Activated CD4-positive, alpha-beta T cell treated with anti-CD3 and anti-CD28 coated beads, Interleukin-2, amount 50 U/mL, for 4 hours (primary cell): ENCODE measurements at places on chromosomes 3 and 15.

DNA sequence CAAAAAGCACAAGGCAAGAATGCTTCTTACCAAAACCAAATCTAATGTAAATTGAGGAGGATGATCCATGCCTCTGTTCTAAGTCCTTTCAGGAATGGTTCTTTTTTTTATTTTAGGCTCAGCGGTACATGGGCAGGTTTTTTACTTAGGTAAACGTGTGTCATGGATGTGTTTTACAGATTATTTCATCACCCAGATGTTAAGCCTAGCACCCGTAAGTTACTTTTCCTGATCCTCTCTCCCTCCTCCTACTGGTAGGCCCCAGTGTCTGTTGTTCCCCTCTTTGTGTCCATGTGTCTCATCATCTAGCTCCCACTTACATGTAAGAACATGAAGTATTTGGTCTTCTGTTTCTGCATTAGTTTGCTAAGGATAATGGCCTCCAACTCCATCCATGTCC is 289.2 kb upstream of the THBS1 start:
- no peak for DNase-seq

- DNase-seq = no peak
These were observed 93.6 kb downstream of the CDIN1 start for GRCh38 chr15:36673039-36673438.

DNA sequence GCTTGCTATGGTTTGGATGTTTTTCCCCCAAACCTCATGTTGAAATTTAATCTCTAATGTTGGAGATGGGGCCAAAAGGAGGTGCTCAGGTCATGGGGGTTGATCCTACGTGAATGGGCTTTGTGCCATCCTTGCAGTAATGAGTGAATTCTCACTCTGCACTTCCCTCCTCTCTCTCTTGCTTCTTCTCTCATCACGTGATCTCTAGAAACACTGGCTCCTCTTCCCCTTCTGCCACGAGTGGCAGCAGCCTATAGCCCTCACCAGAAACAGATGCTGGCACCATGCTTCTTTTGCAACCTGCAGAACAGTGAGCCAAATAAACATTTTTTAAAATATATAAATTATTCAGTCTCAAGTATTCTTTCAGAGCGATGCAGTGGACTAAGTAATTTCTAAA is 13.3 kb upstream of the PLSCR1 start:
- no peak for DNase-seq

GRCh38 chr3:38834110-38834509 is 18.1 kb upstream of the SCN10A start:
- DNase-seq = no peak

- no peak for DNase-seq
These were observed 19.7 kb upstream of the ANO10 start for GRCh38 chr3:43641306-43642114.

- no peak for DNase-seq
These were observed 185.9 kb upstream of the ONECUT1 start for GRCh38 chr15:52975941-52976449.

GRCh38 chr3:61704807-61705206 is 143.4 kb downstream of the PTPRG start:
- DNase-seq = no peak

DNA sequence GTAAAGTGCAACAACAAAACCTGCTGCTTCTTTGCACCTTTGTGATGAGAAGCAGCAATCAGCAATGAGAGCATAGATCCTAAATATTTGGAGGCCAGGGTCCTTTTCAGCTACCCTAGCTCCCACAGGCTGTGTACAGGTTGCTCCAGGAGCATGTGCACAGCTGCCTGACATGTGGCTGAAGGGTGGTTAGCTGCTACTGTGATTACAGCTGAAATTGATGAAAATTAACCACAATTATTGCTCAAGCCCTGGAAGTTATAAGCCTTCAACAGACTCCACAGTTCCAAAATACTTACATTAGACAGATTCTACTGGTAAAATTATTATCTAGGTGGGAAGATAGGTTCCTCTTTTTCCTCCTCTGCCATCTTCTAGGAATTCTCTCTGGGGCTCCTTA is 28.5 kb downstream of the COMMD2 start:
- DNase-seq = no peak

GRCh38 chr15:61725251-61725650 is 335.0 kb downstream of the VPS13C start:
- DNase-seq = no peak

DNA sequence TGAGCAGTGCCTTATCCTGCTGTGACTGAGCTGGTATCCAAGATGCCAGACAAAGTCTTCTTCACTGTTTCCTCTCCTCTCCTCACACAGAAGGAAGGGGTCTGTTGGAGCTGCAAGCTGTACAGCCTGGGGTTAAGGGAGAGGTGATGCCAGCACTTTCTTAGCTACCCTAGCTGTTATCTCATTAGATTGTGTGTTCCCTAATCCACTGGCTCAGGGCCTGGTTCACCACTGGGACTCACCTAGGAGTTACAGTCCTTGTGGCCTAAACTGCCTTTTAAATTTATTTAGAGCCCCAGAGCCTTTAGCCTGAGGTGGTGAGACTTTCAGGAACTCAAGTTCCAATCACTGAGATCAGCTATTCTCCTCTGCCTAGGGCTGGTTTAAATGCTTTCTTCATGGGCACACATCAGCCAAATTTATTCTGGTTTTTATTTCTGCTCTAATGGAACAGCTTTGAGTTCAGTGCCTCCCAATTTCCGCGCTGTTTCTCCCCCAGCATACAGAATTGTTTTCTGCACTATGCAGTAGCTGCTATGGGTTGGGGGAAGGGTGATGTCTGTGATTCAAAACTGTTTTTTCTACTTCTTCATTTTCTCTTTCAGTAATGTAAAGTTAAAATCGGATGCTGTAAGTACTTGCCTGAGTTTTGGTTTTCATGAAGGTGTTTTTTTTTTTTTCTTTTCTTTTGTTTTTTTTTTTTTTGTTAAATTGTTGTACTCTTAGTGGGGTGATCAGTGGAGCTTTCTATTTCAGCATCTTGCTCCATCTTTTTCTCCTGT is 198.8 kb downstream of the DOCK3 start:
- DNase-seq = no peak

DNA sequence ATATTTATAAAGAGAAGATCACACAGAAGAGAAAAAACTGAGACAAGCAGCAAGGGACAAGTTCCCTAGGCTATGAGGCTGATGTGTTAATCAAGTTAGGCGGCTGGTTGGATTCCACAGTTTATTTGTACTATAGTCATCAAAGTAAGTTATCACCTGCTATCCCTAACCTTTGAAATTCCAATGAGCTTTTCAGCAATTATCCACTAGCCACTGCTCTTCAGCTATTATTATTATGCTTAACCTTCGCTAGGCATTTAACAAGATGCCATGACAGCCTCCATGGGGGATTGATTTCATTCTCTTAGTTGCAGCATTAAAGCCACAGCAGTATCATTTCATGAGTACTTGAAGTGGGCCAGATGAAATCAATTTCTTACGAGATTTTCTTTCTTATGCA is 699.5 kb upstream of the NAALADL2 start:
- DNase-seq = no peak

DNA sequence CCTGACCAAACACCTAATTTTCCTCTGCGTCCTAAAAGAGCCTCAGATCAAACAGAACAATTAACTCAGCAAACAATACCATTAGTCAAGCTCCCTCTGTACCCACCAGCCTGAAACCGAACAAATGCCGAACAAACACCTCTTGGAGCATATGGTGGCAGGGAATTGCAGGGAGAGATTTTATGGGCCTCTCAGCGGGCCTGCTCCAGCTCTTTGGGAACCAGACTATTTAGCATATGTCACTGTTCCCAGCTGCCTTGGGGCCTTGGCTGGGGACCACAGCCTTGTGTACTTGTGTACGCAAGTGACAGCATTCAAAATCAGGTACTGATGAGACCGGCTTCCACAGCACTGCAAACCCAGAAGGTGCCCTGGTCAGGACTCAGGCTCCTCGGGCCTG is 388.8 kb upstream of the PPP2R3A start:
- DNase-seq = no peak

- DNase-seq = no peak
These were observed 163.1 kb downstream of the IL1RAP start for GRCh38 chr3:190677001-190677400.

GRCh38 chr3:13161771-13162535 is 88.7 kb upstream of the IQSEC1 start:
- no peak for DNase-seq

DNA sequence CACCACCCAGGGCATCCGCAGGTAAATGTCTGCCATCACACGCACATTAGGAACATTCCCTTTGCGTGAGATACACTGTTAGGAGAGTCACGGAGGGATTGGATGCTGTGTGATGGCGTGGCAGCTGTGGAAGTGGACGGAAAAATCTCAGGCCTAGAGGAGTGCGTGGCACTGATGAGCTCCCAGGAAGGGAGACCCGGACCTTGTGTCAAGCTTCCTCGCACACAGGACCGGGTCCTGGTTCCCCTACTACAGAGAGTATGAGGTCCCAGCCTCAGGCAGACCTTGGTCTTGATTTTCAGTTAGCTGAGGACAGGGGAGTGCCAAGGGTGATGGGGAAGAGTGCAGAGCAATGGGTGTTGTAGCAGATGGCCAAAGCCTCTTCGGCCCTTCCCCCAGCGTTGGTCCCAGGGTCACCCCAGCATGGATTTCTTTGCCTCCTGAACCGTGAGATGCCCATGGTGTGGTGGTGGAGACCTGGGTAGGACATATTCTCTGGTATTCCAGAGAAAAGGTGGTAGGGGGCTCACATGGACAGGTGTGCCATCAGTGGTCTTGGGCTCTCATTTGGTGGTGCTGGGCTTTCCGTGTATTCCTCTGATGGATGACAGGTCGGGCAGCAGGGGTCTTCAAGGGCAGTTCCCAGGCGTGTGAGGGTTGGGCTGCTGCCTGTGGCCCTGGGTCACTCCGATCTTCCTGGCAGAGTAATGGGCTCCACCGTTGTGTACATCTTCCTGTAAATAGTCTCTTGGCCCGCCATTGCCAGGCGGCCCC is 105.1 kb downstream of the SNRPN start:
- DNase-seq = no peak

DNA sequence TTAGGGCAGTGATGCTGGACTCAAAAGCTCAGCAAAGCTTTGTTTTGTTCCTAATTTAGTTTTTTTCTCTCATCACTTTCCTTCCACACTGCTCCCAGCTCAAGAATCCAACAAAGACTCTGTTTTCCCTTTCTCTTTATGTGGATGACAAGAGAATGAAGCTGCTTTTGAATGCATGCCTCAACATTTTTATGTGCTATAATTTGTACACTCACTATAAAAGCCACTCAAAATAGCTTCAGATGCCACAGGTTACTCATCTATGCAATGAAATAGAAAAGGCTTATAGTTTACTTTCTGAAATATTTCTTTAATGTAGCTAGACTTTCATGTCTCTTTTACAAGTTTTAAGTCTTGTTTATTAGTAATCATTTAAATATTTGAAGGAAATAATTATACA is 714.9 kb downstream of the OTOL1 start:
- no peak for DNase-seq

- no peak for DNase-seq
These were observed 171.8 kb downstream of the WDR76 start for GRCh38 chr15:43998607-43999006.

DNA sequence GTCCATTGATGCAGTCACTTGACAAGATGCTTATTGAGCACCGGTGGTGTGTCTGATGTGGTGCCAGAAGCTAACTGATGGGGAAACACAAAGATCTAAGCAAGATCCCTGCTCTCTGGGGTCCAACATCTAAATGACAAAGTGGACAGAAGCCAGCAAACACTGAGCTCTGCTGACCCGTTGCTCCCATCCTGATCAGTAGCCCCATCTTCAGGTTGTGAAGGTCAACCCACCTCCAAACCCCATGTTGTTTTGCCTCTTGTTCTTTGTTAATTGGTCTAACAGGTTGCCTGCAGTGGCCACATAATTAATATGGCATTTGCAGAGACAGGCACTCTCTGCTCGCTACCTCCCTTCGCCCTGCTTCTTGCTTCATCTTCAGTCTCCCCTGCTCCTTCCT is 21.5 kb upstream of the GLCE start:
- DNase-seq = no peak
